ENCODE measurements at places on chromosomes 3 and 15. TPM values are rescaled to one million over a fixed set of nuclear protein-coding genes. Genes with fewer than 3 reads are reported as not detected.

GRCh38 chr3:106056931-106057330 lies 188.1 kb upstream of the CBLB start:
- H3K27ac ChIP-seq: no peak overlapping the region
- H3K4me1 ChIP-seq: no peaks in the 10 kb centered on the region
- DNase-seq: no peak
- no peaks in the 10 kb centered on the region for H3K36me3 ChIP-seq
- no peaks in the 10 kb centered on the region for H3K27me3 ChIP-seq

DNA sequence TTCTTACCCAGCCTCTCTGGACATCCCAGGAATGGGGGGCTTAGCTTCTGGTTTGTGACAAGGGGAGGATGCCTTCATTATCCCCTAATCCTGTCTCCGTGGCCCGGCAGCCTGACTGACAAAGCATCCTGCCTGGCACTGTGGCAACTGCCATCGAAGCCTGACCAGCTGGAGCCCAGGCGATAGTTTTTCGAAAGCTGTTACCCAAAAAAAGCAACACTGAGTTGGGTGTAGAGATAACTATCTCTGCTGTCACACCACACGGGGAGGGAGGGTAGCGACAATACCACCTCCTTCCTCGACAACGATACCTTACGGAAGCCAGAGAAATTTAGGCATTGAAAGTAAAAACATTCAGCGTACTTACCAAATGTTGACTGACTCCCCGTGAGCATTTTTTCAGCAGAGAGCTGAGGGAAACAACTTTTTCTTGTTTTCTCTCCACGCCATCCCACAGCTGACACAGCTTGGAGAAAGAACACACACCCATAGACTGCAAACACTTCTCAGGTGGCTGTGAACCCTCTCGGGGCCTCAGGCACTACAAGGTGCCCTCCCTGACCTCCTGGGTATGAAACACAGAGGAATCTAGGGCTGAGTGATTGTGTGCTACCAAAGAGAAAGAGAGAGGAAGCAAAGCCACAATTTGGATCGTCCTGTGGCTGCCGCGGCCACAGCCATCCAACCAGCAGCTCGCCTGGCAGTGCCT lies 361.9 kb upstream of the ICE2 start:
- peaks cover 7% of the 10 kb centered on the region for H3K4me1 ChIP-seq
- H3K4me3 ChIP-seq: no peak overlapping the region
- no peak overlapping the region for H3K27ac ChIP-seq
- DNase-seq: no peak

Gene THOC7
- 54.8 TPM for total RNA-seq

GRCh38 chr3:75650191-75650590 lies 13.9 kb upstream of the FRG2C start:
- H3K27ac ChIP-seq: no peak overlapping the region
- DNase-seq: no peak
- H3K36me3 ChIP-seq: no peaks in the 10 kb centered on the region
- H3K4me3 ChIP-seq: no peak overlapping the region

All from vagina (tissue), 2 donors.